Mesenchymal stem cell (in vitro differentiated cells and primary cell): ENCODE measurements at places on chromosomes 1 and 21.

- DNase-seq: no peak
Measured at GRCh38 chr1:74245168-74245772, 10.1 kb downstream of the TNNI3K start.

- no peak for DNase-seq
Measured at GRCh38 chr1:5661196-5662085, 330.8 kb downstream of the NPHP4 start.

DNA sequence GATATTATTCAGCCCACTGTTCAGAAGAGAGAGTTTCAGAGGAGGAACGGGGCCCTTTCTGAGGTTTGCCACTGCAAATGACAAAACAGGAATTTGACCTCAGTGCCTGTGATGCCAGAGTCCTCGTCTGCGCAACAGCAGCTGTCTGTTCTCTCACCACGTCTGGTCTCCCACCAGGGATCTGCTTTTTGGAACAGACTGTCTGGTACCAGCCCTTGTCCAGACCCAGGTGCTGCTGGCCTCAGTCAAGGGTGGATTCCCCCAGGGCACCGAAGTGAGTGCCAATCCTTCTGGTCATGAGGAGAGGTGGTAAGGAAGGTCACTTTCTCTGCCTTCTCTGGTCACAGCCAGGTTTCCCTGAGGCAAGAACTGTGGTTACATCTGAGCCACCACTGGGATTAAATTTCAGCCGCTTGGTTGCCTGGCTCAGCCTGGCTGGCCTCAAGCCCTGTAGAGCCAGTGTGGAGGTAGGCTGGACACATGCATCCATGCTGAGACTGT, 2.3 kb upstream of the BCAN start:
- no peak for DNase-seq

- DNase-seq: no peak
Measured at GRCh38 chr1:18994381-18994780, 37.9 kb upstream of the IFFO2 start.

- DNase-seq: no peak
Measured at GRCh38 chr1:230105245-230105753, 38.3 kb downstream of the GALNT2 start.

GRCh38 chr1:64624218-64624713, 120.6 kb upstream of the RAVER2 start:
- peak; percentile 43 for DNase-seq

DNA sequence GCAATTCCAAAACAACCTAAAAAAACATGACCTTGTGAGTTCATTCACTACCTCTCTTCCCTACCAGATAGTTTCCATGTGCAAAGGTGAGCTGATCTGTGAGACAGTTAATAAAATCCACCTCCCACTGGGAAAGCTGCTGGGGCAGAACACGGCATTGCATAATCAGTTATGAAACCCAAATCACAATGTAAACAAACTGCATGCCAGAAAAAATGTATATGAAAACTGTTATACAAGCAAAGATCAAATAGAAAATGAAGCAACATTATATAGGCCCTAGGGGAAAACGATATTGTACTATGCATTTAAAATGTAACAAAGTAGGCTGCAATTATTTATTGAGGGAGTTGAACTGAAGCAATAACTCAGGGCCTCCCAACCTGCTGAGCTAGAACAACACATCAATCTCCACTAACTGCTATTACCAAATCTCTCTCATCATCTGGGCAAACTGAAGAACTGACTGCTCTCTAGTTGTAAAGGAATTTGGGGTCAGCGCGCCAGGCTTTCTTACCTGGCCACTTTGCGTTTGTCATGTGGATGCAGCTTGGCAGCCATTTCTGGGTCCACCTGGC, 31.0 kb downstream of the TRIT1 start:
- peak; percentile 18 for DNase-seq

DNA sequence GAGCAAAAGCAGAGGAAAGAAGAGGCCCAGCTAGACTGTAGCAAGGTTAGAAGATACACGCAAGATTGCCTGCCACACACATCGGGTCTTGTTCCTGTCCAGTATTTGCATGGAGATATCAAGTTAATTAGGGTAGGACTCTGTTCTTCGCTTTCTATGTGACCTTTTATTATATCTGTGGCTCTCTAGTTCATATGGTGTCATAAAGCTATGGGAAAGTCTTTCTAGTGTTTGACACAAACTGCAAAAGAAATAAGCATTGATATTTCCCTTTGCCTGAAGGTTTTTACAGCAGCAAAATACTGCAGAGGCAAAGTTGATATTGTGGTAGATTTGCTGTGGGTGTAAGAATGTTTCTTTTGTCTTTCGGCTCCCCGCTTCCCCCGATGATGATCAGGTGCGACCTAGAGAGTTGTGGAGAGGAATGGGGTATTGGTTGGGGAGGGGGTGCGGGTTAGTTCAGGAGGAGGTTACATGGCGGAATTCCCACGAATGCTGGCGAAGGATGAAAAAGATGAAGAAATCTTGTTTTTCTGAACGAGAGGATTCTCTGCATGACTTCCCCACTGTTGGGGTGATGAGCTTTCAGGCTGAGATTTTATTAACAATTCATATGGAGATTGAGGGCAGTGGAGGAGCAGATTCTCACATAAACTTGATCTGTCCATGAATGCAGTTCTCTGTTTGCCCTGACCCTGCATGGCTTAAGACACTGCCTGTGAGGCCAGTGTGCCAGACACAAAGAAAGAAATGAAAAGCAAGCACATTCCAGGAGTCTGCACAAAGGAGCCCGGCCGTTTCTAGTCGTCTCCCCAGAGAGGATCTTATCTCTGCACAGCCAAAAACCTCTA, 550.2 kb downstream of the USP25 start:
- DNase-seq: peak; percentile 37

- no peak for DNase-seq
Measured at GRCh38 chr1:219541946-219542345, 71.0 kb downstream of the ZC3H11B start.

- DNase-seq: no peak
Measured at GRCh38 chr1:83978056-83978455, 20.9 kb downstream of the TTLL7 start.

DNA sequence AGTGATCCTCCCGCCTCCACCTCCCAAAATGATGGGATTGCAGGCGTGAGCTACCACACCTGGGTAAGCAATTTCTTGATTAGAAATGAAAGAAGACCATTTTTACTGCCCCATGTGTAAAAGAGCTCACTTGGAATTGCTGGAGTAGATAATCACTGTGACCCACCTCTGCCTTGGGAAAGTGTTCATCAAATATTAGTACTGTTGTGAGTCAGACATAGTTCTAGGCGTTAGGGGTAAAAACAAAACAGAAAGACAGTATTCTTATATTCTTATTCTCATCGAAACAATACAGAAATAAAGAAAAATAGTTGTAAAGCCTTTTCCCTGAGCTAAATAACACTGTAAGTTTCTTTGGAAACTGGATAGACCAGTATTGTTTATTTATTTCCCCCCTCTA, 36.2 kb downstream of the CELF3 start:
- DNase-seq: no peak

- no peak for DNase-seq
Measured at GRCh38 chr1:6512908-6513280, 21.4 kb upstream of the PLEKHG5 start.

GRCh38 chr1:172843444-172843843, 184.5 kb downstream of the FASLG start:
- no peak for DNase-seq

DNA sequence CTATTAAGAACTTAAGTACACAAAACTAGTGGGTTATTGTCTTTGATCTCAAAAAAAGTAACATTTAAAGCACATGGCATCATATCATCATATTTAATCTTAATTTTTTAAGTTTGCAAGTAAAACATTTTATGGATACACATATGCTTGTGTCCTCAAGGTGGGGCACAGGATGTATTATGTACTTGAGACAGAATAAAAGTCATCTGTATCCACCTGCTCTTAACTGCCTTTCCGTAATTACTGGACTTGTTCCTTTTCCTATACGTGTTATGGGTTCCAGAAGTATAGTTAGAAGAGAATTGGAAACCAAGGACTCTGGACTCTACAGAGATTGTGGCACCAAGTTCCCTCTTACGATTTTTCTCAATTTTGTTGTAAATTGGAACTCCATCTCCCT, 79.4 kb downstream of the FCRL5 start:
- no peak for DNase-seq

DNA sequence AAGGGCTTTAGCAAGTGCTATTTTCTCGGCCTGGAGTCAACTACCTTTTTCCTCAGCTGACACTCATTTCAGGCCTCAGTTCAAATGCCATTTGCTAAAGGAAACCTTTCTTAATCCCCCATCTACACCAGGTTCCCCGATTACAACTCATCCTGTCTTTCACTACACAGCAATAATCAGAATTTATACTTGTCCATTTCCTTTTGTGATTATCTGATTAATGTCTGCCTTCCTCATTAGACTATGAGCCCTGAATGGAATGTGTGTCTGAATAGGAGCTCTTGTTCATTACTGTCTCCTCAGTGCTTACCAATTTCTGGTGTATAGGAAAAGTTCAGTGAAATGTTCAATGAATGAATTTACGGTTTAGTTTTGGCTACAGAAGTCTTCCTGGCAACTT, 36.9 kb downstream of the ATP1B1 start:
- DNase-seq: no peak

DNA sequence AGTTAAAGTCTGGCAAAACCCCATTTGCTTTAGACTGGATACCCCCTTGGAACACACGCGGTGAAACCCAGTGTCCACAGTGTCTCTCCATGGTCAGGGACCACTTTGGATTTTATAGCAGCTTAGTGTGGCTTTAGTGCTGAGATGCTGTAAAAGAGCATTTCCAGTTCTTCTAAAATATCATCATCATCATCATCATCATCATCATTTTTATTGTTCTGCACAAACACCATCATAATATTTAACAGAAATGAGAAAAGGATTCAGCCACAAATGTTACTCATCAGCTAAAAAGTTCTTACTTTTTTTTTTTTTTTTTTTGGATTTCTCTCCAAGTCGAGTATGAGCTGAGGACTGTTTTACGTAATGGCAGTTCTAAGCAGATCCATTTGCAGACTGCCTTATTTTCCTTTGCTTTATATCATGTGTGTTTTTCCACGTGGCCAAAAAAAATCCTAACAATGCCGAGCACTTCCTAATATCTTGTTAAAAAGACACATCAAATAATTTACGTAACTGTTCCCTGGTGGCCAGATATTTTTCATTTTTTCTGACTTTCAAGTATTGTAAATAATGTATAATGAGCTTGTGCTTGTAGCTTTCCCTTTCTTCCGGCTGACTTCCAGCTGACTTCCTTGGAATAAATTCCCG, 62.8 kb downstream of the EVA1C start:
- no peak for DNase-seq

- no peak for DNase-seq
Measured at GRCh38 chr1:60461925-60462595, 388.5 kb upstream of the C1orf87 start.

- DNase-seq: no peak
Measured at GRCh38 chr1:57678138-57678537, 254.3 kb upstream of the DAB1 start.

- DNase-seq: no peak
Measured at GRCh38 chr1:165543532-165544438, at the start of gene LRRC52. Gene LRRC52, plus strand, starts transcription at chr1:165544000. Its CDS starts 297 bp downstream, at chr1:165544297.

DNA sequence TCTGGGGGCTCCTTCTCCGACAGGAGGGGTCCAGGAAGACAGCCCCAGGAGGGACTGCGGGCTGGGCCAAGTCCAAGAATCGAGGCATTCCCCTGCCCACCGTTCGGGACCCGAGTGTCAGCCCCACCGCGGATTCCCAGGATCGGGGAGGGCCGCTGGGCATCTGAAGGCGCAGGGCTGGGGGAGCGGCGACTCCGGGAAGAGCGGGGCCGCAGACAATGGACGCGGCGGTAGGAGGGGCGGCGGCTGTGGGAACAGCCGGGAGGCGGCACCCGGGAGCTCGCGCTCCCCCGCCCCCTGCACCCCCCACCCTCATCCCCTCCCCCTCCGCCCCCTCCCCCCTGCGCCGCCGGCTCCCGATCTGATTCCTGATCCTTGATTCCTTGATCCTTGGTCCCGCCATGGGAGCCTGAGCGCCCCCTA, at the start of gene VANGL2:
TSS of gene VANGL2 (plus strand) at position 342 of the 423 bp plus-strand sequence. CDS start 15,274 bp downstream, outside the sequence.
- peak; percentile 75 for DNase-seq

- no peak for DNase-seq
Measured at GRCh38 chr1:37424523-37424922, 49.9 kb upstream of the ZC3H12A start.

GRCh38 chr1:8239039-8239305, 78.9 kb upstream of the SLC45A1 start:
- DNase-seq: peak; percentile 60

DNA sequence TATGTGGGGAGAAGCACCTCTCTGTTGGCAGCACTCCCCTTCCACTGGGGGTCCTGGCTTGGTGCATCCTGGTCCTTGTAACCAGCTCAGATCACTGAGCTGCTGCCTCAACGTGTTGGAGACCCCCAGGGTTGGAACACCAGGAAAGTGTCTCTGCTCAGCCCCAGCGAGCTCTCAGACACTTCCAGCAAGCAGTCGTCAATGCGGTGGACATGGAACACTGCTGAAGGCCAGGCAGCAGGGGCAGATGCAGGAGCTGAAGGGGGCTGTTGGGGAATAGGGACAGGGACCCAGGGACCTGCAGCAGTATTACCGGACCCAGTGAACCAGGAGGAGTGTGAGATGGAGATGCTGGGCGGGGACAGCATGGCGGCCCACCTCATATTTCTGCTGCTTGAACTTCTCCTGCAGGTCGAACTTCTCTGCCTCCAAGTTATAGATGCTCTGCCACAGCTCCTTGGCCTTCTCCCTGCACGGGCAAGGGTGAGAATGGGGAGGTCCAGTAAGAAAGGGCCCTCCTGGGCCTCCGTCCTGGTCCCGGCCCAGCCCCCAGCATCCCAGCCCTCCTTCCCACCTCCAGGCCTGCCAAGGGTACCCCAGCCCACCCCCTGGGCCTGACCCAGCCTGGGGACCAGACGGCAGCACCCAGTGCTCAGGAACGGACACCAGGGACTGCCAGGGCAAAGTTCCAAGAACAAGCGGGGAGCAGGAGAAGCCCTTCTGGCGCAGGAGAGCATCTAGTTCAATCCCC, 16.4 kb downstream of the TNNT2 start:
- DNase-seq: no peak

DNA sequence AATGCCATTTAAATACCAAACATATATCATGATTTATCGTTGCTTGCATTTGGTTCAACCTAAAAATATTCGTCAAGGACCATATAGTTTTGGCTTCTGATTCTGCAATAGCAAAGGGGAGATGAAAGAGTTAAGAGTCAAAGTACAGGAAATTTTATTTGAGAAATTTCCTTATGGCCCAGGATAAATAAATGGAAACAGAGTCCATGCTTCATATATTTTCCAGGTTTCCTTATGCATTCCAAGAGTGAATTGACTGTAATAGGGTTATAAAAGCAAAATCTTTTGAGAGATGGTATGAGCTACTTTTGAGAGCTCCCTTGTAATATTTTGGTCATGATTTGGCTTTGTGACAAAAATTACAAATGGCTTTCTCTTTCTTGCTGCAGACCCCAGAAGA, 140.1 kb downstream of the HMCN1 start:
- no peak for DNase-seq

DNA sequence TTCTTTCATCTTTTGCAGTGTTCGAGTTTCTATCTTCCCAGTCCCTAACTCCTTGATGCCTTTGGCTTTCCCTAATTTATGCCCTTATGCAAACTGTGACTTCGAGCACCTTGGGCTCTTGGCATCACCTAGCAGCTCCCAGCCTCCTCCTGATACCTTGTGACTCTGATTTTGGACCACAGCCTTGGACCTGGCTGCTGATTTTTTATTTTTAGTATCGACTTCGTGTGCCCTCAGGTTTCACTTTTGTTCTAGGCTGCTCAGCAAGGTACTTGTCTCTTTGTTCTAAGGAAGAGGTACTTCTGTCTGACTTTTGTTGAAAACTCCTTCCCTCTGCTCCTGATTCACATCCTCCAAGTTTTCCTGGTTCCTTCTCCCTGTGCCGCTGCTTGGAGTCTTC, 69.6 kb upstream of the KCNK1 start:
- no peak for DNase-seq

GRCh38 chr1:209831615-209832014, 3.8 kb downstream of the UTP25 start:
- DNase-seq: no peak
